Esophagus muscularis mucosa (tissue), 4 donors: ENCODE measurements at places on chromosomes 1 and 21. TPM values are rescaled to one million over a fixed set of nuclear protein-coding genes. Genes with fewer than 3 reads are reported as not detected.

Gene AZIN2
- 2.5 TPM for total RNA-seq

Gene HUNK
- total RNA-seq: 0.42 TPM

Gene PLA2G2D
- not detected for total RNA-seq

Gene FAM151A
- total RNA-seq: not detected

Gene CD52
- total RNA-seq: 3.8 TPM

Gene ANKRD35
- total RNA-seq: 10.4 TPM

Gene NCF2
- 10.0 TPM for total RNA-seq

Gene KCNA2
- 4.3 TPM for total RNA-seq

Gene RGSL1
- not detected for total RNA-seq
